AG04449 (cell line): ENCODE measurements at places on chromosomes 1 and 21.
A peak's percentile ranks its signal among the peaks of the same experiment; 100 is the strongest.

DNA sequence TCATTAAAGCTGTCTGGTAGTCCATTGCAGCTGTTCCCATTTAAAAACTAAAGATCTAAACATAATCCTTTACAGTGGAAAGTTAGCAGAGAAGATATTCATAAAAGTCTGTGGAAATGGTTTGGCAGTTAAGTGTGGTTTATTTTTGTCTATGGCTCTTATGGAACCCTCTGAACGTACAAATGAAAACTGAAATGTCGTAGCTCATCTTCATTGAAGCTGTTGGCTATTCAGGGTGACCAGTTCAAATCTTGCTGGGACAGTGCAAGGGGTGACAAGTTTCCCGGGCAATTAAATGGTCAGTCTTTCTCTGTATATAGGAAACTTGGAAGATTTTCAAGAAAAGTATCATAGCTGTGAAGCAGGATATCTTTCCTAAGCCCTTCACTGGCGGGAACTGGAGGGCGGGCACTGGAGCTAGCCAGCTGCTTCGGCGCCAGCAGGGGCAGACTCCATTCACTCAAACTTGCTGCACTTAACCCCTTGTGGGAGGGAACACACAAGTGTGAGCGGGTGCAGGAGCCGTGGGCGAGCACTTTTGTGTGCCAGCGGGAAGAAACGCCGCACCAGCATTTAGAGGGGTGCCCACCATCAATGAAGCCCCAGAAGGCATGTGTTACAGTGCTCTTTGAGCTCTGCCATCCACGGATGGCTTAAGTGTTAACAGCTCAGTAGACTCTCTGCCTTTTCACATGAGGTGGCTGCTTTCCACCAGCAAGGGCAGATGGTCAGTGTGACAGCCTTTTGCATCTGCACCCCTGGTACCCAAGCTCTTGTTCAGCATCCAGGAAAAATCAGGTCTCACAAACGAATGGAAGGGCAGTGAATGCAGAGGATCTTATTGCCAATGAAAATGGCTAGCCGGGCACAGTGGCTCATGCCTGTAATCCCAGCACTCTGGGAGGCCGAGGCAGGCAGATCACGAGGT is 232.1 kb upstream of the KAZN start:
- no peak for DNase-seq

- no peak for DNase-seq
Measured at GRCh38 chr1:44565259-44565750, 109.0 kb downstream of the TMEM53 start.

DNA sequence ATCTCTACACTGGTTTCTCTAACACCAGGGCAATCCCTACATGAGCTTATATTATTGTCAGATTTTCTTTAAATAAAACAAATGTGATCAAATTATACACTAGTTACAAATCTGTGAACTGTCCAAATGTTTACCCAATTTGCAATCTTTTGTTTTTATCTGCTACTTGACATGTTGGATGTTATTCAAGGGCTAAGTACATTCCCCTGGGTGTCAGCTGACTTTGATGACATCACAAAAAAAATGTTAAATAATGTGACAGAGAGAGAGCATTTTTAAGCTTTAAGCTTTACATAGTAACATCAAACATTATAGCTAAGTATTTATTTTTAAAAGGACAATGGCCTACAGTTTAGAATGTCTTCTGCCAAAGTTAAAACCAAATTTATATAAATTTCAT is 431.3 kb upstream of the PKN2 start:
- DNase-seq, result no peak

- DNase-seq, result no peak
Measured at GRCh38 chr1:48023488-48023887, 26.3 kb upstream of the TRABD2B start.

DNA sequence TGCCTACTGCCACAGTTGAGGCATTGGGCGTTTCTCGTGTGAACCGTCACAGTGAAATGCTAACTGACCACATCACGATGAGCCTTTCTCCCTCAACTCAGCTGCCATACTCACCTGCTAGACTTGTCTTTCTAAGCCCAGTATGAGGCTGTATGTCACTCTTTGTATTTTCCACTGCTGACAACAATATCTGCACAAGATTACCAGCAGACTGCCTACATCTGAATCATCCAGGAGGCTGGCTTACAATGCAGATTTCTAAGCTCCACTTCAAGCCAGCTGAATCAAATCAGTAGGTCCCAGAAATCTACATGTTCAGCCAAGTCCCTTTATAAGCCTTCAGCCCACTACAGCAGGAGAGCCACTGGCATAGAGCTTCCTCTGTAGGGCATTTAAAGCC is 355.0 kb upstream of the DUSP10 start:
- no peak for DNase-seq

- DNase-seq, result no peak
Measured at GRCh38 chr1:36479505-36480051, 3.1 kb downstream of the CSF3R start.

DNA sequence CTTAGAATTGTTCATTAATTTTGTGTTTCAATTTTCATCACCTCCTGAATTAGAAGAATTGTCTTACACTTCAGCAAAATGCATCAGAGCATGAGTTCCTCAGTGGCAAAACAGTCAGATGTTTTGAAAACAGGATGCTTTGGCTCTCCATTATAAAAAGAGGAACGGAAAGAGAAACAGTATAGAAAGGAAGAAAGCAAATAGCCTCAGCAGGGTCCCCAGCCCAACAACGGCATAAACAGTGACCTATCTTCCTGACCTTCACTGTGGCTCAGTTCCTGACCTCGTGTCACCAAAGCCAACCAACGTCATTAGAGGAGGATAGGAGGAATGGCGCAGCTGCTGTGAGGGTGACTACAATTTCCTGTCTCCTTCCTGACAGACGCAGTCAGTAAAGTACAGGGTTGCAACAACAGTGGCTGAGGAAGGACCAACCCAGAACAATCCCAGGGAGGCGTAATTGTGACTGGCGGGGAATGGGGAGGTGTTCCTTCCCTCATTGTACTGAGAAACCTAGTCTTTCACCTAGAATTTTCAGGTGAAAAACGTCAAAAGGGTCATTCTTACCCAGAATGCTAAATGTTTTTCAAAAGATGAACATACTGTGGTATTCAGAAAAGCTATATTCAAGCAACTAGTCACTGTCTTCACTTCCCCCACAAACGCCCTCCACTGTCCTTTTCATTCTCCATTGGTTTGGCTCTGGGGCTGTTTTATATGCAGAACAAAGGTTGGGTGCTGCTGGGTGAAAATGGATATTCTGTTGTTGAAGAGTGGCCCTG is 197.9 kb upstream of the SGIP1 start:
- DNase-seq, result no peak

- no peak for DNase-seq
Measured at GRCh38 chr1:211099393-211099792, 34.6 kb downstream of the KCNH1 start.

- DNase-seq, result peak; percentile 45
Measured at GRCh38 chr1:53590531-53591515, 131.6 kb downstream of the DMRTB1 start.

- no peak for DNase-seq
Measured at GRCh38 chr1:226004396-226004795, 5.3 kb upstream of the SDE2 start.

GRCh38 chr1:219298571-219299148 is 125.0 kb downstream of the LYPLAL1 start:
- no peak for DNase-seq

- DNase-seq, result no peak
Measured at GRCh38 chr1:12508849-12509248, 109.2 kb downstream of the DHRS3 start.

- DNase-seq, result no peak
Measured at GRCh38 chr1:153651771-153652170, 6.7 kb upstream of the SNAPIN start.

DNA sequence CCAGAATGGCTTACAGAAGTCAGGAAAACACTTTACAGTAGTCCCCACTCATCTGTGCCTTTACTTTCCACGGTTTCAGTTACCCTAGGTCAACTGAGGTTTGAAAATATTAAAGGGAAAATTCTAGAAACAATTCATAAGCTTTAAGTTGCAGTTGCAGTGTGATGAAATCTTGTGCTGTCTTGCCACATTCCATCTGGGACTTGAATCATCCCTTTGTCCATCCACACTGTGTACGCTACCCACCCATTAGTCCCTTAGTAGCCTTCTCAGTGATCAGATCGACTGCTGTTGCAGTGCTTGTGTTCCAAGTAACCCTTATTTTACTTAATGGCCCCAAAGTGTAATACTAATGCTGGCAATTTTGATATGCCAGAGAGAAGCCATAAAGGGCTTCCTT is 30.5 kb downstream of the ZCCHC17 start:
- DNase-seq, result no peak

GRCh38 chr1:56254130-56254529 is 325.2 kb downstream of the PLPP3 start:
- no peak for DNase-seq

DNA sequence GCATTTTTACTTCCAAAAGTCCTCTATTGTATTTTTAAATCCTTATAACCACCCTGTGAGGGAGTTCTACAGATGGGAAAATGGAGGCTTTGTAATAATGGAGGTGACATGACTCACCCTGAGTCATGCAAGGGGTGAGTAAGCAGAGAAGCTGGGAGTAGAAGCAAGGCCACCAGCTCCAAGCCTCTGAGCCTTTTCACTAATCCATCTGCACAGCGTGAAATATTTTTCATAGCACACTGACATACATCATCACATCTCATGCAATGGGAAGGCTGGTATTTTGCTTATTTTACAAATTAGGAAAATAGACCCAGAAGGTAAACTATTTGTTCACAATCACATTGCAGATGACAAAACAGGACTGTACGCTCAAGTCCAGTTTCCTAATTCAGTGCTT is 96.9 kb downstream of the KCNH1 start:
- peak; percentile 90 for DNase-seq

DNA sequence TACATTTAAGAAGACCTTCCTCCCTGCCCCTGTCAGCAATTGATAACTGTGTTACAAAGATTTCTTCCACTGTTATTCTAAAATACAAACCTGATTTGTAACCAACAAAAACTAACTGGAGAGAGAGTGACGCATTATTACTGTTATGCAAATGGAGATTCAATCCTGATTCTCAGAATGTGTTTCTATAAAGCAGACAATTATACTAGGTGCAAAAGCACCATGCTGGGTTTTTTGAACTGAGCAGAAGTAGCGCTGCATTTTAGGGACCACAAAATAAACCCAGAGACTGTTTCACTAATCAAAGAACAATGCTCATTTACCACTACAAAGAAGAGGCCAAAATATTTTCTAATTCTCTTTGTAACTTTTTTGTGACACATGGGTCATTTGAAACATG is 13.6 kb upstream of the GBP6 start:
- DNase-seq, result no peak

DNA sequence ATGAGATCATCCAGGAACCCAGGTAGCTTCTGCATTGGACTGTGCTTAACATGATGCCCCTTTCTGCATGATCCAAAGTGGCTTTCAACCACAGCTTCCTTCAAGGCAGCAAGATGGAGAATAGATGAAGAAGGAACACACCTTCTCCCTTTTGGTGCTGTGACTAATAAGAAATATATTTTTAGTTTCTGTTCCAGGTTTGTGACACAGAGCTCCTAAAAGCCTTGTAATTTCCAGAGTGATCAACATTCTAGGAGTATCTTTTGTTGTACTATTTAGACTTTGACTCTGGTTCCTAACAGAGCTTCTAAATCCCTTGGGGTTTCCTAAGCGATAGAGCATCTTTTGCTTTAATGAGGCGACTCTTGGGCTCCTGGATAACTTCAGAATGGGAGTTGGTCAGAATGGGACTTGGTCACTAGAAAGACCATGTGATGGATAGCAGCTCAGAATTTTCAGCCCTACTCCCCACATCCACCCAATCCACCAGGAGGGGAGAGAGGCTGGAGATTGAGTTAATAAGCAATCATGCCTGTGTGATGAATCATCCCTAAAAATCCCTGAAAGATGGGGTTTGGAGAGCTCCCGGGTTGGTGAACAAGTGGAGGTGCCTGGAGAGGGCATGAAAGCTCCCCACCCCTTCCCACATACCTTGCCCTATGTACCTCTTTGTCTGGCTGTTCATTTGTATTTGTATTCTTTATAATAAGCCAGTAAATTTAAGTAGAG is 134.8 kb downstream of the FGGY start:
- no peak for DNase-seq

GRCh38 chr1:201459775-201460174 is 9.2 kb downstream of the PHLDA3 start:
- DNase-seq, result no peak

- DNase-seq, result no peak
Measured at GRCh38 chr1:47722909-47723580, 274.1 kb downstream of the TRABD2B start.

DNA sequence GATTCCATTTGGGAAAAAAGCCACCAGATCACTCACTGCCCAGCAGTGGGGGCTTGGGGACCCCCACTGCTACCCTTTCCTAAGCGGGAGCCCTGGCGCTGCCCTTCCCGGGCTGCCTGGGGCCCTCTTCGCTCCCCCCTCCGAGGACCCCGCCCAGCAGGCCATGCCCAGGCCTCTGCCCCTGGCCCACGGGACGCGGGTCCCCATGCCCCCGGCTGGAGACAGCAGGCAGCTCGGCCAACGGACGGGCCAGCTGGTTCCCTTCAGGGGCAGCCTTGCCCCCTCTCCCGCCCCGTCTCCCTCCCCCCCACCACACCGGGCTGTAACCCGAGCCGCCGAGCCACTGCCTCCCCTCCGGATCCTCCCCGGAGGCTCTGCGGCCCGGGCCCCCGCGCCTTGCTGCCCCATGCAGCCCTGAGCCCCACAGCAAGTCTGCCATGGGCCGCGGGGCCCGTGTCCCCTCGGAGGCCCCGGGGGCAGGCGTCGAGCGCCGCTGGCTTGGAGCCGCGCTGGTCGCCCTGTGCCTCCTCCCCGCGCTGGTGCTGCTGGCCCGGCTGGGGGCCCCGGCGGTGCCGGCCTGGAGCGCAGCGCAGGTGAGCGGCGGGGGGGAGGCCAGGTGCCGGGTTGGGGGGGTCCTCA is at the start of gene MMP23B:
MMP23B (plus strand) TSS at position 392 of the 639 bp plus-strand sequence; CDS start at position 438, 46 bp downstream.
- DNase-seq, result no peak

GRCh38 chr1:4633346-4633745 is 21.1 kb upstream of the AJAP1 start:
- no peak for DNase-seq

GRCh38 chr1:10693497-10694273 is 102.8 kb downstream of the CASZ1 start:
- DNase-seq, result no peak

- no peak for DNase-seq
Measured at GRCh38 chr1:3657096-3657475, 4.8 kb downstream of the TP73 start.

DNA sequence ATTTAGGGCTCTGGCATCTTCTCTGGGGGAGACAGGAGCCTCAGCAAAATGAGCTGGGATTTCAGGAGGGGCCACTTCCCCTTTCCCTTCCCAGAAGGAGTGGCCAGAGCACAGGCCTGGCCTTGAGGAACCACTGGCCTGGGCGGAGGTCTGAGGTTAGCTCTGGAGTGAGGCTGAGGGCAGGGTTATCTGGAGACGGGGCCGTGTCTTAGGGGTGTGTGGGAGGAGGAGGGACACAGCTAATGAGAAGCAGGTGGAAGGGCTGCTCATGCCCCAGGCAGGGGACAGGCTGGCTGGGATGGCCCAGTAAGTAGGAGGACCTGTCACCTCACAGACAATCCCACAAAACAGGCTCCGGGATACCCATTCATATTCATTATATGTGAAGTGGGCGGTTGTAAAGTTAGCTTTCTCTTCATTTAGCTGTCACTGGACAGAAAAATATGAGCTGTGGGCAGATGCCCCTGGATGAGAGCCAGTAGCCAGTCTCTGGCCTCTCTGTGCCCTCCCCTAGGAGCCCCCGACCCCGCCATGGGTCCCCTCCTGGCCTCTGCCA is 12.4 kb downstream of the ALX3 start:
- DNase-seq, result no peak
